ENCODE measurements at places on chromosomes 3 and 15.

DNA sequence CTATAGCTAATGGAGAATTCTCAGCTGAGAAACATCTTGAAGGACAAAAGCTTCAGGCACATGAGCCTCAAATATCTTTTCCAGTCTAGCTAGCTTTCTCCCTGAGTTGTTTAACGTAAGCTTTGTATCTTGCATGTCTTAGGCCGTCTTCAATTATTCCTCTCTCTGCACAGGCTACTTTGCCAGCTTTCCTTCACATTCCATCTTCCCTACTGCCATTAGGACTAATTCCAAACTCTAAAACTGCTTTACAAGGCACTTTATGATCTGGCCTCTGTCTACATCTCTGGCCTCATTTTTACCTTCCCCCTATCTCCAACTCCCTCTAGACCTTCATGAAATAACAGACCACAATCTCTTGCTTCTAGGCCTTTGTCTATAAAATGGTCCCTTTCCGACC lies 171.4 kb downstream of the GREM1 start:
- no peak overlapping the region for H3K4me3 ChIP-seq
- DNase-seq: no peak
- H3K36me3 ChIP-seq: no peaks in the 10 kb centered on the region
- H3K27me3 ChIP-seq: no peaks in the 10 kb centered on the region
- H3K4me1 ChIP-seq: no peaks in the 10 kb centered on the region
- H3K27ac ChIP-seq: no peak overlapping the region

DNA sequence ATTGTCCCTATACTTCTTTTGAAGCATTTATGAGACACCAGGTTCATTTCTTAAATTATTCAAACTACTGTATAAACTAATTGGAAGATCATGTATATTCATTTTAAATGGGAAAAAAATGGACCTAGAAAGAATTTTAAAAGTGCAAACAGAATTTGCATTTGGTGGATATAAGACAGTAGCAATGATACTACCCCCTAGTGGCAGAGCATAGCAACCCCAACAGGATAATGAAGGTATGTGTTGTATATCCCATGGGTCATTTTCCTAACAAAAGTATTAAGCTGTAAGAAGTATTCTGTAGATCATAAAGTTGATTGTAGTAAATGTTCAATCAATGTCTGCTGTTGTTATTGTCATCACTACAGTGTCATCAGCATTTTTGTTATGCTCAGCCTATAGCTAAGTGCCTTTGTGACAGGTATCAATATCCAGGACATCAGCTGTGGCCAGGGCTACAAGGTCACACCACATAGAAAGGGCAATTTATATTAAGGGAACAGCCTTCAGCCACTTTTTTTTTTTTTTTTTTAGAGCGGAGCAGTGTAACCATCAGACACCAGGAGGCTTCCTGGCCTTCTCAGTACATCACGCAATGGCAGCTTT lies 175.8 kb downstream of the FOXB1 start:
- H3K4me1 ChIP-seq: no peaks in the 10 kb centered on the region
- H3K36me3 ChIP-seq: no peaks in the 10 kb centered on the region
- DNase-seq: no peak
- no peak overlapping the region for H3K27ac ChIP-seq

DNA sequence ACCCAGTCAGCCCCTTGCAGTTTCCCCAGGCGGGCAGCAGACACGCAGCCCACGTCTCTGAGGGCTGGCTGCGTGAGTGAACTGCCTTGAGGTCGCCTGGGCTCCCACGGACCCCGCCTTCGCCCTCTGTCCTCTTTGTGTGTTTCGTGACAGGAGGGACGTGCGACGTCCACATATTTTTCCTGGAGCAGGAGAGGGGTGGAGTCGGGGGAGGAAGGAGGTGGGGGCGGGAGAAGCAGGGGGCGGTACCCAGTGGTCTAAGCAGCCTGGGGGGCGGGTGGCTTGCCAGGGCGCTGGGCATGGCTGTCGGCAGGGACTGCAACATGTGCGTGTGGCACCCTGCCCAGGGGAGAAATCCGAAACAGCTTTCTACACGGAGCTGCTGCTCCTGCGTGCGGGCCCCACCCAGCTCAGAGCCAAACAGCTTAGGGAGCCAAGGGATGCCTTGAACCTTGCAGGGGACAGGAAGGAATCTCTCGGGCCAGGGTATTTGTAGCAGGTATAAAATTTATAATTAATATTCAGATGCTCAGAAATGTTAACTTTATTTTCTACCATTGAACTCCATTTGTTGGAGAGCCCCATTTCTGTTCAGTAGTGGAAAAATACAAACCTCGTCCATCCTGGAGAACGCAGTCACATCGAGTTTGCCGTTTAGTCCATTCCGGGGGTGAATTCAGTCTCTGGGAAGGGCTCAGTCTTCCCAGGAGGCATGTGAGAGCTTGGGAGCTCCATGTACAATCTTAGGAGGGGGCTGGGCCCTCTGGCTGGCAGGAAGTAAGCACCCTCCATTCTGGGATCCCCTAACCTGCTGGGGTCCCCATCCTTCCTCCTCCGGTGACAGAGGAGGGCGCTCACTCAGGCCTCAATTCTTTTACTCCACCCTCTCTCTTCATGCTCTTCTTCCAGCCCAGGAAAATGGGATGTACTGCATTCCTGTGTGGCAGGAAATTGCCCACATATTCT lies 79.1 kb upstream of the MEF2A start:
- peaks cover 7% of the 10 kb centered on the region for H3K27me3 ChIP-seq
- no peaks in the 10 kb centered on the region for H3K36me3 ChIP-seq
- DNase-seq: no peak
- peaks cover 5% of the 10 kb centered on the region for H3K4me1 ChIP-seq

DNA sequence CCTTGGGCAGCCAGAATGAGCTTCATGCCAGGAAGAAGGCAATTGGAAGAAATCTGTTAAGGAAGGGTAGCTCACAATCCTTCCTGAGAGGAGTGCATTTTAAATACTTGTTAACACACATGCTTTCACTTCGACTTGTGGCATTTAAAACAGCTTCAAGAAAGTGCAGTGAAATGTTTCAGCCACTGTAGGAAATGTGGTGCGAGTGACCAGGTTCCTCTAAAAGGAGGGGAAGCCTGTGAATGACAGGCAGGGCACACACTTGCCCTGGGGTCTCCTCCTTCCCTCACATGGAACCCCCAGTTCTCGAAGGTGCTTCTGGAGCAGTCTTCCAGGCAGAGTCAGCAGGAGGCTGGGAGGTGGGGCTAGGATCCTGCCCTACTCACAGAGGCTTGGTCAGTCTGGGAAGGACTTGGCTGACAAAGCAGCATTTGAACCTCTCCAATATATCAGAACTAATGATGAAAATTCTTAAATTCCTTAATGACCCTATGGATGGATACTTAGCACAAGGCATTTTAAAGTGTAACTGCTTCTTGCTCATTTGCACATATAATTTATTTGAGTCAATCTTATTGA lies 358.6 kb downstream of the CHST2 start:
- no peaks in the 10 kb centered on the region for H3K36me3 ChIP-seq
- no peak for DNase-seq
- no peak overlapping the region for H3K27ac ChIP-seq
- no peaks in the 10 kb centered on the region for H3K27me3 ChIP-seq
- H3K4me1 ChIP-seq: peaks cover 2% of the 10 kb centered on the region

DNA sequence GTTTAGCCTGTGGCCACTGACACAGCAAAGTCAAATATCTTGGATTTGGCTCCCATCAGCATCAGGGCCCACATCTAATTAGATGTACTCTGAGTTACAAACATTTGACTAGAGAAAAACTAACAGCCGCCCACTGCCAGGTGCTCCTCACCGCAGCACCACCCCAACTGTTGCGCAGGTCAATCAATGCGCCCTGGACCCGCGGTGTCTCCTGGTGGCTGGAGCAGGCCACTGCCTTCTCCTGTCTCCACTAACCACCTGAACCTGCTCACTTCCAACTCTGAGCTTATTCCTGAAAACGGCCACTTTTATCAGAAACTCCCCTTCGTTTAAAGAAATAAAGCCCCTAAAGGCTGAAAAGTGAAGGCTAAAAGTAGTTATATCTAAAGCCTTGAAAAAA lies 4.3 kb downstream of the RIOX2 start:
- H3K4me3 ChIP-seq: no peak overlapping the region
- H3K27me3 ChIP-seq: no peaks in the 10 kb centered on the region
- DNase-seq: no peak
- no peaks in the 10 kb centered on the region for H3K4me1 ChIP-seq
- no peak overlapping the region for H3K27ac ChIP-seq

DNA sequence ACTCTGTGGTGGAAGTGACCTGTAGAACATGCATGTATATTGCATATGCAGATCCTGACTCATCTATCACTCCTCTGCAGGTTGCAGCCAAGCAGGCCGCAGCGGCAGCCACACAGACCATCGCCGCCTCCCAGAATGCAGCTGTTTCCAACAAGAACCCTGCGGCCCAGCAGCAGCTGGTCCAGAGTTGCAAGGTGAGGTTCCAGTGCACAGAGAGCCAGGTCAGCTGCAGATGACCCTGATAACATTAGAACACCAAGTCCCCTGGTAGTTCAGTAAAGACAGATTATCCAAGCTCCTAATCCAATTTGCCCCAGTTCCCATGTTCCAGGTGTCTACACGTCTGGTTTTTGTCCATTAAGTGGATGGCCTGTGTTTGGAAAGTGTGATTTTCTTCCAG lies 325.1 kb upstream of the TPM1 start:
- H3K4me3 ChIP-seq: no peak overlapping the region
- H3K27ac ChIP-seq: no peak overlapping the region
- H3K27me3 ChIP-seq: no peaks in the 10 kb centered on the region
- DNase-seq: no peak
- H3K4me1 ChIP-seq: no peaks in the 10 kb centered on the region

All from H1 (cell line).